ENCODE measurements at places on chromosomes 2 and 18.

DNA sequence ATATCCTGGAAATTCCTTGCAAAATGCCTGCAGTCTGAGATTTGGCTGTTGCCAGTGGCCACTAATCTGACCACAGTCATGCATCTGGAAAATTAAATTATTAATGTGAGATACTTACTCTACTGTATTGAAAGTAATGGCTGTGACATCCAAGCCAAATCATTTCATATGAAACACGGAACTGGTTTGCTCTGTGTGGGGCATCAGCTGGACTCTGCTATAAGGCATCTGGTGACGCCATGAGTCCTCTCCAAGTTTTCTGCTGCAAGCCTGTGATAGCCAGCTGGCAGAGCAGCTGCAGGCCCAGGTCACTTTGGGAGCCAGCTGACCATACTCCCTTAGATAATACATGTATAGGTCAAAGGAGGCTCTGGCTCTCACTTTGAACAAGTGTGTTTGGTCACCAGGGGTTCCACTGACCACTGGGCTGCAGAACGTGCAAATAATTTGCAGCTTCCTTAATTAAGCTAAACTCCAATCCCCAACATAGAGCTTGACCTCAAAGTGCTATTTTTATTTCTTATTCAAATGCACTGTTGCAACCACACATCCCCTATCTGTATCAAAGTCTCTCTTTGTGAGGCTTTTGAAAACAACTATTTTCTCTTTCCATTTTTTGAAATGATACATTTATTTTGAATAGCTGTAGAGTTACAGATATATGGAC lies 152.9 kb downstream of the NCKAP5 start:
- no peak for DNase-seq

- DNase-seq: no peak
Observed at GRCh38 chr2:180456801-180457200, 449.7 kb upstream of the CWC22 start.

- no peak for DNase-seq
Observed at GRCh38 chr2:116413659-116414058, 1400.8 kb upstream of the DDX18 start.

- DNase-seq: no peak
Observed at GRCh38 chr2:173159791-173160463, 84.3 kb downstream of the MAP3K20 start.

GRCh38 chr2:233925402-233925801 lies 8.2 kb downstream of the TRPM8 start:
- DNase-seq: no peak

GRCh38 chr2:100482741-100483140 lies 12.5 kb downstream of the NMS start:
- no peak for DNase-seq

DNA sequence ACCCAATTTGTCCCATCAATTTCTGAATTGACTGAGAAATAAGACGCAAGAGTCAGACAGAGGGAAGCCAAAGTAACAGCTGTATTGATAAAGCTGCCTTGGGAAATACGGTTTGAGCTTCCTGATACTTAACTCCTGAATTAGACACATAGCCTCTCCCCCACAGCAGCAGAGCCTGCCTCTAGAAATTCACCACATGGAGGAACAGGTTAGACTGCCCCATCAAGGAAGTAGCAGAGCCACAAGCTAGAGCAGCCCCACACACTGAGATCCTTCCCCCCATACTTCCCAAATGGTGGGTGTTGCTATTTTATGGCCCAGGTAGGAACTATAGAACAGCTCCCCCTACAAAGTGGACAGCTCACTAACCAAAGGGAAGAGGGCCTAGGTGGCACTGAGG lies 220.0 kb downstream of the SMAD2 start:
- no peak for DNase-seq

DNA sequence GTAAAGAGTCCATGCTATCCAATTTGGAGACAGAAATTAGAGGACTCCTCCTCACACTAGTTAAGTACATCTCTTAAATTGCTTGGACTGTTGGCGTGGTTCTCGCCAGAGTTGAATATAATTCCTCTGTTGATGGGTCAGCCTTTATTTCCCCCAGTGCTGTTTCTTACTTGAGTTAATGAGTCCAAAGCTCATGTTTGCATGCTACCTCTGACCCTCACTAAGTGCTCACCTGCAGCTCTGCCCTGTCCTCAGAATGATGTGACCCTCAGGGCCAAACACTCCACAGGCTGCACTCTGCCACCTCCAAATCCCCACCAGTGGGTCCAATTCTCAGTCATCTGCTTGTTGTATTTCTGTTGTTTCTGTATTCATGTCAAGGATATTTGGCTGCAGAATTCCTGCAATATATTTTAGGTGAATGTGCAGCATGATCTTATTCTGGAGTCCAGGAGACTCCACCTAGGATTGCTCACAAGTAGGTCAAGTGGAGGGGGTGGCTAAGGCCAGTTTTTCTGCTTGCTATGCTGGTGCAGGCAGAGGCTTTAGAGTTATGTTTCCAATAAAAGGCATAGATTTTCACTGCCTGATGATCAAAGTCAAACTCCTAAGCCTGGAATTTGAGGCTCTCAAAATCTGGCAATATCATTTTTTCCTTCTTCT lies 37.8 kb downstream of the RDH14 start:
- no peak for DNase-seq

DNA sequence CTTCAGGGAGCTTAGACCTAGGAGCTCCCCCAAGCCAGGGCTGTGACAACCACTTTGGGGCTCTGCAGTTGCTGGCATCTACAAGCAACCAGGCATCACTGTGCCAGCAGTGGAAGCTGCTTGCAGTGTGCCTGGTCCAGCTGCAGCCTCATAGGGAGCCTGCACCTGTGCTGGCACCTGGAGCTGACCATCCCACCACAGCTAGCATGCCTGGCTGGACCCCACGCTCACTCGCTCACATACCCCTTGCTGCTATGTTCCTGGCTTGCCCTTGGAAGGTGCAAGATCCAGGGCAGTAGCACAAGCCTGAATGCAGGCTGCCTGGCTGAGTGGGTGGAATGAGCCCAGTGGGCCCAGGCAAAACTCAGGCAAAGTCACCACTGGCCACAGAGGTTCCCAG lies 82.5 kb downstream of the ZNF804A start:
- DNase-seq: no peak

- no peak for DNase-seq
Observed at GRCh38 chr2:241037498-241037897, 39.1 kb downstream of the SNED1 start.
